T-helper 17 cell (primary cell): ENCODE measurements at places on chromosomes 3 and 15.

DNA sequence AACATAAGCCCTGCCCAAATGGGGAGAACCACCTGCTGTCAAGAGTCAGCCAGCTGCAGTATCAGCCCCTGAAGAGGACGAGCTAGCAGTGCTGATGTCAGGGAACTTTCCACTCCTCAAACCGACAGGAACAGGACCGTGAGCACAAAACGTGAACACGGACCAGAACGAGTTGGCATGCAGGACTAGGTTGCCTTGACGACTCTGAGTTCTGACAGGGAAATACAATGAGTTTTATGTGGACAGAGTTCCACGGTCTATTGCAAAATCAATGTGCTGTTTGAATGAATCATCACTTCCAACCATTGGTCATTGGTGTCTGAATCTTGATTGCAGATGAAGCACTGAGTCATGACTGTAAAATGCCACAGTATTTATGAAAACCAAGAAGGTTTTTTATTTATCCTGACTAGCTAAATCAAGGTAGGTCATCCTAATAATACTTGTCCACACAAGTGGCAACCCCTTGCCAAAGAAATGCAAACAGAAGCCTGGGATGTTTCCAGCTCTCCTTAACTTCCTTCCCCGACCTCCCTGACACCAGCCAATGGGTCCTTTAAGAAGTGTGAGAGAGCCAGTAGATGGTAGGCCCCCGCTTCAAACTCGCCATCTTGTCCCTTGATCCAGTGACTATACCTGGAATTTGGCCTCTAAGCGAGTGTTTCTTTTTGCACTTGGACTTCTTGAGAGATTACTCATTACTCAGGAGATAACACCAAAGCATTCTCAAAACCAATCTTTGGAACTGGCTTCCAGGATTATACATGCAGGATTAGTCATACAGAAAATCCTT lies 119.6 kb downstream of the ASB7 start:
- peaks cover 28% of the 10 kb centered on the region for H3K27me3 ChIP-seq
- H3K36me3 ChIP-seq: peaks cover 3% of the 10 kb centered on the region
- no peak overlapping the region for H3K4me3 ChIP-seq

GRCh38 chr15:71647487-71647808 lies 162.9 kb upstream of the NR2E3 start:
- no peaks in the 10 kb centered on the region for H3K36me3 ChIP-seq
- H3K27me3 ChIP-seq: peaks cover 8% of the 10 kb centered on the region
- H3K27ac ChIP-seq: no peak overlapping the region
- no peaks in the 10 kb centered on the region for H3K4me1 ChIP-seq
- no peak for DNase-seq

- no peak overlapping the region for H3K27ac ChIP-seq
- no peak for DNase-seq
- H3K36me3 ChIP-seq: peaks cover 2% of the 10 kb centered on the region
- peaks cover 6% of the 10 kb centered on the region for H3K4me1 ChIP-seq
- peaks cover 28% of the 10 kb centered on the region for H3K27me3 ChIP-seq
- no peak overlapping the region for H3K4me3 ChIP-seq
These were observed 51.5 kb downstream of the MGLL start for GRCh38 chr3:127770671-127771355.

GRCh38 chr15:78060232-78060631 lies 17.3 kb downstream of the TBC1D2B start:
- no peaks in the 10 kb centered on the region for H3K27me3 ChIP-seq
- no peaks in the 10 kb centered on the region for H3K36me3 ChIP-seq
- H3K27ac ChIP-seq: no peak overlapping the region
- DNase-seq: no peak

DNA sequence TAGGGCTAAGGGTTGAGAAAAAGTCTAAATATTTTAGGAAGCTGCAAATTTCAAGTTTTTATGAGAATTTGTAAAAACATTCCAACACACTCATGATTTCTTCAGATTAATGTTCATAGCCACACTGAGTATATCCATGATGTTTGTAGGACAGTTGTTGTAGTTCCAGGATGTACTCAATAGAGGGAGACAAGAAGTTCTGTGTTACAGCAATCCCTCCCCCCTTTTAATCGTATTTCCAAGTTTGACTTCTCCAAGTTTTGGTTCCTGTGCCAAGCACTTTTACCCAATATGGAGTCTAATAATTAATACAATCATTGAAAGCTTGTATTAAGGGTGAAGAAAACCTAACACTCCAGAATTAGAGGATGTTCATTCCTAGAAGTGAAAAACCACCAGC lies 143.4 kb downstream of the FEZF2 start:
- H3K4me3 ChIP-seq: no peak overlapping the region
- no peaks in the 10 kb centered on the region for H3K4me1 ChIP-seq
- peaks cover 2% of the 10 kb centered on the region for H3K36me3 ChIP-seq

DNA sequence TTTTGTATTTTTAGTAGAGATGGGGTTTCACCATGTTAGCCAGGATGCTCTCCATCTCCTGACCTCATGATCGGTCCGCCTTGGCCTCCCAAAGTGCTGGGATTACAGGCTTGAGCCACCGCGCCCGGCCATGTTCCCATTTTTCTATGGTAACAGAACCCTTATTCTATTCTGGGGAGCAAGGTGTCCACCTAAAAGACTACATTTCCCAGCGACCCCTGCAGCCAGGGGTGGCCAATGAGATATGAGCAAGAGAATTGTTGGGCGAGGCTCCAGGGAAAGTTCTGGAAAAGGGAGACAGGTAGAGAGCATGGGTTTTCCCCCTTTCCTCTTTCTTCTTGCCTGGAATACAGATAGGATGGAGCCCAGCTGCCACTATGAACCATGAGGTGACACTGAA lies 96.9 kb downstream of the LINGO1 start:
- DNase-seq: no peak
- H3K27me3 ChIP-seq: peaks cover 51% of the 10 kb centered on the region
- H3K36me3 ChIP-seq: no peaks in the 10 kb centered on the region
- H3K4me1 ChIP-seq: no peaks in the 10 kb centered on the region
- H3K27ac ChIP-seq: no peak overlapping the region
